Ovary (tissue), 10 donors: ENCODE measurements at places on chromosomes 3 and 15. TPM values are rescaled to one million over a fixed set of nuclear protein-coding genes. Genes with fewer than 3 reads are reported as not detected.

The RASSF1 gene
- polyA plus RNA-seq: 12.5 TPM

The ARGFX gene
- not detected for polyA plus RNA-seq

The TMEM45A gene
- polyA plus RNA-seq: 72.0 TPM

The MB21D2 gene
- polyA plus RNA-seq: 7.1 TPM

The IL1RAP gene
- 7.8 TPM for polyA plus RNA-seq

The SLC12A8 gene
- polyA plus RNA-seq: 11.0 TPM

The CAMP gene
- 0.12 TPM for polyA plus RNA-seq

The TMEM40 gene
- 0.20 TPM for polyA plus RNA-seq

The ARID3B gene
- polyA plus RNA-seq: 1.2 TPM

The CHRNA3 gene
- polyA plus RNA-seq: 0.27 TPM

The PLSCR5 gene
- polyA plus RNA-seq: not detected

The EHHADH gene
- polyA plus RNA-seq: 6.6 TPM

The ISL2 gene
- not detected for polyA plus RNA-seq

The ALDH1A3 gene
- polyA plus RNA-seq: 21.7 TPM

The FHIT gene
- 6.7 TPM for polyA plus RNA-seq
